ENCODE measurements at places on chromosomes 1 and 21.

- no peak for DNase-seq
These were observed 451.5 kb downstream of the KIF26B start for GRCh38 chr1:245606157-245606725.

DNA sequence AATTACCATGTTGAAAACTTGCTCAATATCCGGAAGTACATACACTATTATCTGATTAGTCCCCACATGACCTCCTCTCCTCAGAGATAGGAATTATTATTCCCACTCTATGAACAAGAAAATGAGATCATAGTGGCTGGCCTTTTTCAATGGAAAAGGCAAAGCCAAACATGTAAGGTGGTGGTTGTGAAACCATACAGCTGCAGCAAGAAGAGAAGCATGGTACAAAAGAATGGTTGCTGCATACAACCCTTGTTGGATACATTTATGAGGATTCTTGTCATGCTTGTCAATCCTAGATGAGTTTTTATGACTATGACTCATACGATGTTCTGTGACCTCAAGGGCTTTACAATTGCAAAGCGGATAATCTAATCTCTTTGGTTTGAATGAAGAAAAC lies 514.7 kb downstream of the PLPP3 start:
- no peak for DNase-seq

- no peak for DNase-seq
These were observed 6.7 kb downstream of the KYAT3 start for GRCh38 chr1:88985692-88986091.

DNA sequence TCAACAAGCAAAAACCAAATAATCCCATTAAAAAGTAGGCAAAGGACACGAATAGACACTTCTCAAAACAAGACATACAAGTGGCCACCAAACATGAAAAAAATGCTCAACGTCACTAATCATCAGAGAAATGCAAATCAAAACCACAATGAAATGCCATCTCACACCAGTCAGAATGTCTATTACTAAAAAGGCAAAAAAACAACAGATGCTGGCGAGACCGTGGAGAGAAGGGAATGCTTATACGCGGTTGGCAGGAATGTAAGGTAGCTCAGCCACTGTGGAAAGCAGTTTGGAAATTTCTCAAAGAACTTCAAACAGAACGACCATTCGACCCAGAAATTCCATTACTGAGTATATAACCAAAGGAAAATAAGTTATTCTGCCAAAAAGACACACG lies 145.1 kb upstream of the EDN2 start:
- DNase-seq: no peak

DNA sequence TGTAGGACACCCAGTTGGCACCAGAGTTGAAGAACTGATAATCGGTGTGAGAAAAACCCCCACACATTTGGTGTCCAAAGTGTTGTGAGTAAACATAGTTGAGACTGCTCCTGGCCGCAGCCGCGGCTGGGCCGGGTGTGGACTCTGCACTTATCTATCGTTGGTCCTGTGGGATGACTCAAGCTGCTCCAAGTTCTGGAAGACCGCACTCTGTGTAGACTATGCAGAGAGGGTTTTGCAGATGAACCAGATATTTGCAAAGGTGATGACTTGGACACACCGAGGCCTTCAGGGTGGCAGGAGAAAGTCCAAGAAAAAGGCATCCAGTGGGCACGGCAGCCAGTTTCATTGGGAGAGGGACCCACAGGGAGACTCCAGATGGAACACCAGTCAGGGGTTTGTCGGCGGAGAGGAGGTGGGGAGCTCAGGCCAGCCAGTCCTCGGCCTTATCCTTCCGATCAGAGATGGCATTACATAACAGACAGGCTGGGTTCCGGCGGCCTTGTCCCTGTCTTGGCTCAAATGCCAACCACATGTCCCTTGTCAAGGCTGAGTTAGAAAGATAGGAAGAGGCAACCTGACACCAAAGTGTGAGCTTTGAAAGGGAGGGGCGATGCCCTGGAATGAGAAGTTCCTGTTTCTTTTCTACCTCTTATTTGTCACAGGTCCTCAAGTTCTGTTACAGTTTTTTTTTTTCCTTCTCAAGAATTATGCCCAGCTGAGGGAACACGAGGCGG lies 21.1 kb downstream of the C2CD2 start:
- DNase-seq: no peak

- no peak for DNase-seq
These were observed 46.8 kb downstream of the SAMSN1 start for GRCh38 chr21:14499316-14499715.

- DNase-seq: no peak
These were observed 213.5 kb downstream of the RPS6KC1 start for GRCh38 chr1:213264531-213264930.

DNA sequence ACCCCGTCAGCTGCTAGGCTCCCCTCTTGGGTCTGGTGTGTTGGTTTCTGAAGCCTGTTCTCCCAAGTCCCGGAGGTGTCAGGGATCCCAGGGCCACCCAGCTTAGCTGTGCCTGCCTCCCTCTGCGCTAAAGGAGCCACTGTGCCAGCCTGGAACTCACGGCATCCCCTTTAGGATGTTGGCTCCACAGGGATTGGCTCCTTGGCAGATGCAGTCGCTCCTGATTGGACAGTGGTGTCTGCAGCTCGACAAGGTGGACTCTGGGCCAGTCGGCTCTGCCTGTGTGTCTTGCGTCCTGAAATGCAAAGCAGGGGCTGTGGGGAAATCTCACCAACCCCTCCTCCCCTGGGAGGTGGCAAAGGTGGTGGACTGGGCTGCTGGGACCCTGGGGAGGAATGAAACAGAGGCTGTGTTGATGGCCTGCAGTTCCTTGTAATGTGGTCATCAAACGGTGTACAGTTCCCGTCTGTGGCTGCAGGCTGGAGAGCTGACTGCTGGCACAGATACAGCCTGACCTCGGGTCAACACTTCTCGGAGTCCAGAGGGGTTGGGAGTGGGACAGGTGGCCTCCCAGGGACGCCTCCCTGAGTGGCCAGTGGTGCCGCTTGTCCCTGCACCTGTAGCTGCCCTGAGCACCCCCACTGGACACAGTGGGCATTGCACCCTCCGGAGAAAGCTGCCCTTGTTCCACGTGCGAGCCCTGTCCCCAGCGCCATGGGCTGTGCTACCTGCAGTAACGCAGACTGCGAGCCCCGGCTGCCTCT lies 11.5 kb upstream of the KCNAB2 start:
- DNase-seq: no peak

GRCh38 chr1:225541383-225541782 lies 111.5 kb downstream of the ENAH start:
- DNase-seq: no peak

DNA sequence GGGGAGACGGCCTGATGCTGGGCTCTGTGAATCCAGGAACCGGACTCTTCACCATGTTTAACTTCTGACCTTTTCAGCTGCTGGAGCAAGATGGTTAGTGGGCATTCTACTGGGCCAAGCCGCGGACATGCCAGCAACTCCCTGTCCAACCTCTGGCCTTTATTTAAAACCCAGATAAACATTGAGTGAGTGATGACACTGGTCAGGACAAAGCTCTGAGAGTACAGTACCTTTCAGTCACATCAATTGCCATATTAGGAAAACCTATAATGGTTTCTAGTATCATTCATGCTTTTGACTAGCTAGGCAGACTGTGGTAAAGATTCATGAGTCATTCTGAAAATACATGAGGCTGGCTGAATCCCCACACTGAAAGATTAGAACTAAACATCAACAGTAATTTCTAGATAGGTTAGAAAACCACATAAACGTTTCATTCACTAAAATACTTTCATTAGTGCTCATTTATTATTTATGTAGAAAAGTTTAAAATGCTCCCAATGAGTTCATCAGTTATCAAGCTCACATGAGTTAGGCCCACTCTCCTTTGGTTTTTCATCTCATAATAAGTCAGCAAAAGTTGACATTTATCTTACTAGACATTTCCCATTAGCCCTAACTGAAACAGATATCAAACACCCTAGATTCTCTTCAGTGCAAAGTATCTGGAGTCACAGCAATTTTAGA lies 7.1 kb upstream of the ACTA1 start:
- DNase-seq: no peak

GRCh38 chr1:208349694-208350330 lies 105.6 kb upstream of the PLXNA2 start:
- no peak for DNase-seq

DNA sequence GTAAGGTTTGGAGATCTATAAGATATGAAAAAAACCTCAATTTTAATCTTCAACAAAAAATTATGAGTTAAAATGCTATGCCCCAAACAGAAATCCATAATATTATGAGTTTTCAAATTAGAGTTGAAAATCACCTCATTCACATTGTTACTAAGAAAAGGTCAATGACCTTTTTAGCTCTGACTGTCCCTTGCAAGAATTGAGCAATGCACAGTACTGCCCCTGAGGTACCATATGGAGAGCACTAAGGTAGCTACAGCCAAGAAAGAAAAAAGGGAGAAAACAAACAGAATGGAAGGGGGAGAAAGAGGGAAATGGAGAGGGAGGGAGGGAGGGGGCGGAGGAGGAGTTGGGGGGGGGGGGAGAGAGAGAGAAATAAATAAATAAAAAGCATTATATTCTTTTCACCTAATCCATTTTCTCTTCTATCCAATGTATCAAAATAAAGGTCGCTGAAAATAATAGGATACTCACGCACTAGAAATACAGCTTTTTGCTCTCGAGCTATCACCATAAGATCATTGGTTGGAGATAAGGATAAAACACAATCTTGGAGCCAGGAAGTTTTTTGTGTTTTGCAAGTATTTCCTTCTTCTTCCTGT lies 58.8 kb downstream of the RAB3GAP2 start:
- DNase-seq: no peak

Measured in D721Med (cell line).